ENCODE measurements at places on chromosomes 2 and 18. TPM values are rescaled to one million over a fixed set of nuclear protein-coding genes. Genes with fewer than 3 reads are reported as not detected.

DNA sequence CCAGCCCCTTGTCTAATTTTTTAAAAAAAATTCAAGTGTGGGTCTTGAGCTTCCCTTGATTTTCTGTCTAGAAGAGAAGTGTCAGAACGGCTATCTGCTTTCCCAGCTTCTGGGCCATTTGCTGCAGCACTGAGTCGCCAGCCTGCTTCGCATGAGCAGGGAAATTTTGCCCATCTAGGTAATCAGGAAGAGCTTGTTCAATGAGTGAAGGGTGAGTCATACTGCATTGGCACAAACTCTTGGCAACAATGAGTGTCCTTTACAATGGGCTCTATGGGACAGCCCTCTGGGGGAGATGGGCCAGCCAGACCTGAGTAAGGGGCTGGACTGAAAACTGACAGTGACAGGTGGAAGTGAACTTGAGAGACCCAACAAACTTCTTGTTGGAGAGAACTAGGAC lies 2.4 kb upstream of the RNF144A start:
- DNase-seq, result no peak

- DNase-seq, result peak; percentile 39
These were observed 157.8 kb downstream of the SMAD2 start for GRCh38 chr18:47772374-47773248.

CABLES1 gene
- not detected for polyA plus RNA-seq

DNA sequence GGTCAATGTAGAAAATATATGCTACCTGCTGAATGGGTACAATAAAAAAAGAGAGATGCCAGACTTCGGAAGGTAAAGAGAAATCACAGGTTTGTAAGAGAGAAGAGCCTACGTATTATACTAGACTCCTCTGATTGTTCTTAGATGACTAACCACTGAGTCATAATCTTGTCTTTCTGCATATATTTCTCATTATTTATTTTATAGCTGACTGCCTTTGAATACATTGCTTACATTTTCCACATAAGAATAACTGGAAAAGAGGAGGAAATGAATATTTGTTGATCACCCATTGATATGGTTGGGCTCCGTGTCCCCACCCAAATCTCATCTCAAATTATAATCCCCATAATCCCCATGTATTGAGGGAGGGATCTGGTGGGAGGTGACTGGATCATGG lies 90.3 kb upstream of the RAB27B start:
- no peak for DNase-seq

GAD1 gene
- polyA plus RNA-seq, result not detected

DNA sequence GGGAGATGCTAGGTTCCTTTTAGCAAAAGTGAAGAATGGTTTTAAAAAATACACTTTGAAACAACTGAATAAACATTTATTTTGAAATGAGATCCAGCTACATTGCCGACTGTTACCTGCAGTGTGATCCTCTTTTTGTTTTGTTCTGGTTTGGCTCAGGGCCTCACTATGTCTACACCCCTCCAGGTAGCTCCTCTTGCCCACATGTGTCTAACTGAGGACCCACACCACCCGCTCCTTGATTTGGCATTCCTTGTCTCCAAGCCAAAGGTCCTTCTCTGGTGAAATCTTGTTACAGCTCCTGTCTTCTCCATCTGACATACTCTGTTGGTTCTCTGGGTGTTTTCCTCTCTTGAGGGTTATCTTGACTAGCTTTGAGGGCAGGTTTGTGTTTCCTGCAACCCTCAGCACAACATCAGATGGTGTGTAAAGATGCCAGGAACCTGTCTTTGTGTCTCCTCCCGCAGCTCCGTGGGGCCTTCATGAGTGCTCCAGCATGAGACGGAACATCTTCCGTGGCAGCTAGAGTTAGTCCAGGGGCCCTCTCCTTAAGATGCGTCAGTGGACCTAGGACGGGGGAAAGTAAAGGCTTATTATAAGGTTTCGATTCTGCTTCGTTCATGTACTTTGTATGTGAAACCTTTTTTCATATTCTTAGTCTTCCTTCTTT lies 32.1 kb downstream of the MAP4K4 start:
- DNase-seq, result no peak

MC4R gene
- not detected for polyA plus RNA-seq

BOLL gene
- polyA plus RNA-seq, result not detected

GRCh38 chr18:36308711-36309435 lies 11.4 kb downstream of the FHOD3 start:
- DNase-seq, result no peak
